ENCODE measurements at places on chromosomes 4 and X. TPM values are rescaled to one million over a fixed set of nuclear protein-coding genes. Genes with fewer than 3 reads are reported as not detected.

EGFL6 gene
- not detected for polyA plus RNA-seq

- no peak for DNase-seq
Measured at GRCh38 chrX:17635231-17635630, 102.1 kb upstream of the SCML1 start.

- no peak for DNase-seq
Measured at GRCh38 chr4:158754385-158755180, 14.2 kb upstream of the FNIP2 start.

DNA sequence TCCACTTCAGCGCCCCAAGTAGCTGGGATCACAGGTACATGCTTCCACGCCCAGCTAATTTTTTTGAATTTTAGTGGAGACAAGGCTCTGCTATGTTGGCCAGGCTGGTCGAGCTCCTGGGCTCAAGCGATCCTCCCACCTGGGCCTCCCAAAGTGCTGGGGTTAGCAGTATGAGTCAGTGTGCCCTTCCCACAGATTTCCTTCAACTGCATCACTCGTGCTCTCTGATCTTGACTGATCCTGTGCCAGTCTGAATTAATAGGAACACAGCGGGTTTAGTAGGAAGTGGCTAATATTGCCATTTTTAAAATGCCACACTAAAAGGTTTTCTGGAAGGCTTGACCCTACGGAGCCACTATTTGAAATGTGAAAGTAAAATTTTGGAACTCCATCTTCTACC is 4.3 kb upstream of the SHROOM2 start:
- no peak for DNase-seq

PDHA2 gene
- not detected for polyA plus RNA-seq

GRCh38 chrX:41919870-41920269 is 3.5 kb downstream of the CASK start:
- no peak for DNase-seq

DNA sequence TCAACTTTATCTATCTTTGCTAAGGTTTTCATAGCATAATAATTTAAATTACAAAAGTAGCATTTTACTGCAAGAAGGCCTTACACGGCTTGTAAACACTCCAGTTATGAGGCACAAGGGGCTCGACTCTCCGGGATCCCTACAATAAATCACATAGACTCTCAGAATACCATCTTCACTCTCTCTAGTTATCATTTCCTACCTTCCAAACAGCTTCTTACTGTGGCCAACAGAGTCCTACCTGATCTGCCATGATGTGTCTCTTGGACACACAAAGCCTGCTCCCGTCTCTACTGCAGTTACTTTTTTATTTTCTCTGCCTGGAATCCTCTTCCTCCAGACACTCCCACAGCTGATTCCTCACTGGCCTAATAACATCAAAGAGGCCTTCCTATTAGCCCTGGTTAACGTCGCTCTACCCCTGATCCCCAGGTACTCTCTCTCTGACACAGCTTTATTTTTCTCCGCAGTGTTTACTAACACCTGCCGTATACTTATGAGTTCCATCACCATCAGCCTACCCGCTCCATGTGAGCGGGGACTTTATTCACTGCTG is 559.6 kb upstream of the DIPK2B start:
- no peak for DNase-seq

STARD8 gene
- polyA plus RNA-seq, result 25.8 TPM

DNA sequence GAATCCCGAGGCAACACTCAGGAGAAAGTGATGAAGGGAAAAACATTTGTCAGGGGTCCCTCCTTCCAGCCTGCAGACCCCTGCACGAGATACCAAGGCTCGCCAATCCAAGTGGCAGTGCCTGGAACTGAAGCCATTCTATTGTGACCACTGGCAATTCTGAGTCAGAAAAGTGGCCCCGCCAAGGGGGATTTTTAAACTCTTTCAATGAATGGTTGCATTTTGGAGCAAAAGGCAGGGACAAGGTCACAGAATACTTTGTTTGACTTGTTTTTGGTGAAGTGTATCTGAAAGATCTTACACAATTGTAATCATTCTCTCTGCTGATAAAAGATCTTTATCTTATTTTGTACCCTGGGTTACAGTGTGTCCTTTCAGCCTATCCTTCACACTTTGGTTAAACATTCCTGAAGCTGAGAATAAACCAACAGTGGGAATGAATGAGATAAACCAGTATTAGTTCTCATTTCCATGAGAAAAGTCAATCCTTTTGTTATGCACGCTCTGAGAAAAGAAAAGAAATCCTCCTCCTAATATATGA is 115.9 kb upstream of the PDLIM3 start:
- no peak for DNase-seq

FHIP1A gene
- polyA plus RNA-seq, result 0.51 TPM

DNA sequence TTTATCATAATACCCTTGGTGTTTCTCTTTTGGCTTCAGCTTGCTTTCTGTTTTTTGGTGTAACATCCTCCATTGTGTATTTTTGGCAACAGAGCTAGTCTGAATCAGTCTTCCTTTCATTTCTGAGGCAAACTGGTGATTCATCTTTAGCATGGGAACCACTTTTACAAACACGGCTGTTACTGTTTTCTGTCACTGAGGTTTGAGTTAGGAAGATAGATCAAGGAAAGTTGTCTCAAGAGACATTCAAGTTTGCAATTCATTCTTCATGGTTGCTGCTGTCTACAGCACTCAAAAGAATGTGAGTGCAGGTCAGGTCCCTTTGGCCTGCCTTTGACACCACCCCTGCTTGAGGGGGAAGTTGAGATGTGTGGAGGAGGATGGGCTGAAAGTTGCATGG is 36.3 kb downstream of the IL21 start:
- DNase-seq, result no peak

- no peak for DNase-seq
Measured at GRCh38 chrX:130772776-130773143, 130.2 kb downstream of the ENOX2 start.

DNA sequence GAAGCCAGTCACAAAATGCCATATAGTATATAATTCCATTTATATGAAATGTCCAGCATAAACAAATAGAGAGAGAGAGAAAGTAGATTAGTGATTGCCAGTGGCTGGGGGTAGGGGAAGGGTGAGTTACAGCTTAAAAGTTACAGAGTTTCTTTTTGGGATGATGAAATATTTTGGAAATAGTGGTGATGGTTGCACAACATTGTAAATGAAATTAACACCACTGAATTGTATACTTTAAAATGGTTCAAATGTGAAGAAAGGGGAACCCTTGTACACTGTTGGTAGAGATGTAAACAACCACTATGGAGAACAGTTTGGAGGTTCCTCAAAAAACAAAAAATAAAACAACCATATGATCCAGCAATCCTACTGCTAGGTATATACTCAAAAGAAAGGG is 131.2 kb upstream of the GPC4 start:
- no peak for DNase-seq

DNA sequence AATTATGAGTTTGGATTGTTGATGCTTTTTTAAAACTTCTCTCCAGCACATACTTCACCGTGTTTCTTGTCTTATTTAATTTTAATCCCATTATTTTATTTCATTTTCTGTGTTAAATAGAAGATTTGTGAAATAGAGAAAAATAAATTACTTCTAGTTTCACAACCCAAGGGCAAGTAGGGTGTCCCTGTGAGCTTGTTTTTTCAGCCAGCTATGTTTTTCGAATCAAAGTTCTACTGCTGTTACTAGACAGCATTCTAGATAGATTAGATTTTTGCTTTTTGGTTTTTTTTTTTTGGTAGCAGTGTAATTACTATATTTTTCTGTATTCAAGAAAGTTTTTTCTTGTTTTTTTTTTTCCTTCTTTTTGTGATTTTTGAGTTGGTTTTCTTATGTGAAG is 59.9 kb downstream of the RBPJ start:
- DNase-seq, result no peak

NDST4 gene
- not detected for polyA plus RNA-seq

- DNase-seq, result no peak
Measured at GRCh38 chrX:82224961-82225360, 1023.1 kb downstream of the SH3BGRL start.

DNA sequence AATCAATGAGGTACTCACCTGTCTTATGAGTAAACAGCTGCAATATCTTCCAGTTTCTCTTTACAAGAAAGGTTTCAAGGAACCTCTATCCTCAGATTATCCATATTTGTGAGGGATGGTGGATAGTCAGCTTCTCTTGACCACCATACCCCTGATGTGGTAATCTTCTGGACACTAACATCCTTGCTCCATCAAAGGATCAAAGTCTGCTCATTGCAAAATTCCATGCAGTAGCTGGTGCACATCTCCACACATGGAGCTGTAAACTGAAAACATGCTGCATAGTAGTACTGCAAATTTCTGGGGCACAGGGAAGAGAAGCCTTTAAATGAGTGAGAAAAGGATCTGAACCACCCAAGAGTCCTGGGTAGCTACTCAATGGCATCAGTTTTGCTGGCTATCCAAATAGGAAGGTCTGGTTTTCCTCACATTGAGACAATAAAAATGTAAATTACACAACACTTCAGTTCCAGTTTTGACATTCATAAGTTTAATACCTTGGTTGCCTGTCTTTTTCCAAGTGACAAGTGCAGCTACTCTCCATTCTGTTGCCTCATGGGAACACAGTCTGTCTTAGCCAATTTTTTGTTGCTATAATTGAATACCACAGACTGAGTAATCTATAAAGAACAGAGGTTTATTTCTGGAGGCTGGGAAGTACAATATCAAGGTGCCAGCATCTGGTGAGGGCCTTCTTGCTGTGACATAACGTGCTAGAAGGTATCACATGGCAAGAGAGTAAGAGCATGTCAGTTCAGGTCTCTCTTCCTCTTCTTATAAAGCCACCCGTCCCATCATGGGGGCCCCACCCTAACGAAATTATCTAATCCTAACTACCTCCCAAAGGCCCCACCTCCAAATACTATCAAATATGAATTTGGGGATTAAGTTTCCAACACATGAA is 34.4 kb upstream of the ARHGEF6 start:
- DNase-seq, result no peak

ATP1B4 gene
- 0.26 TPM for polyA plus RNA-seq

DNA sequence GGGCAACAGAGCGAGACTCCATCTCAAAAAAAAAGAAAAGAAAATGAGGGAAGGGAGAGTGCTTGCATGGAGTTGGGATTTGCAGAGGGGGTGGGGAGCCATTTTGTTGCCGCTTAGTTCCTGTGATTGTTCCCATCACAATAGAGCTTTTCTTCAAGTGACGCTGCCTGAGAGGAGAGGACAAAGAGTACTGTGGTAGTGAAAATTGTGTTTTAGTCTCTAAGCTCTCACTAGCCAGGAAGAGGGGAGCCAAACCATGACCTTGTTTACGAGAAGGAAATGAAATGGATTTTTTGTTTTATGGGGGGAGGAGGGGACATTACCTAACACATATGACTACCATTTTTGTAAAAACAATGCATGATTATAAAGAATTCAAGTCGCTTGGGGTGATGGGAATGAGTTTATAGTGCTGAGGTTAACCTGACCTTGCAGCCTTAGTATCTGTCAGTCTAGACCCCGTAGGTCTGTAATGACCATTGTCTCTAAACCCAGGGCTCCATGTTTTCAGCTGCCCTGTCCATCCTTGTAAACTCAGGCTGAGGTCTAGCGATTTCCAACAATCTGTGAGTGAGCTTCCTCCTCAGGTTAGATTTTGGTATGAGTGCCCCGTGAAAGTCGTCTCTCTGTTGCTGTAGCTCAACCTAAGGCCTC is 18.8 kb downstream of the SRD5A3 start:
- DNase-seq, result no peak

- no peak for DNase-seq
Measured at GRCh38 chr4:102386966-102387365, 41.7 kb upstream of the SLC39A8 start.

CT45A10 gene
- polyA plus RNA-seq, result not detected

- no peak for DNase-seq
Measured at GRCh38 chr4:182170417-182170935, 72.7 kb upstream of the TENM3 start.

DNA sequence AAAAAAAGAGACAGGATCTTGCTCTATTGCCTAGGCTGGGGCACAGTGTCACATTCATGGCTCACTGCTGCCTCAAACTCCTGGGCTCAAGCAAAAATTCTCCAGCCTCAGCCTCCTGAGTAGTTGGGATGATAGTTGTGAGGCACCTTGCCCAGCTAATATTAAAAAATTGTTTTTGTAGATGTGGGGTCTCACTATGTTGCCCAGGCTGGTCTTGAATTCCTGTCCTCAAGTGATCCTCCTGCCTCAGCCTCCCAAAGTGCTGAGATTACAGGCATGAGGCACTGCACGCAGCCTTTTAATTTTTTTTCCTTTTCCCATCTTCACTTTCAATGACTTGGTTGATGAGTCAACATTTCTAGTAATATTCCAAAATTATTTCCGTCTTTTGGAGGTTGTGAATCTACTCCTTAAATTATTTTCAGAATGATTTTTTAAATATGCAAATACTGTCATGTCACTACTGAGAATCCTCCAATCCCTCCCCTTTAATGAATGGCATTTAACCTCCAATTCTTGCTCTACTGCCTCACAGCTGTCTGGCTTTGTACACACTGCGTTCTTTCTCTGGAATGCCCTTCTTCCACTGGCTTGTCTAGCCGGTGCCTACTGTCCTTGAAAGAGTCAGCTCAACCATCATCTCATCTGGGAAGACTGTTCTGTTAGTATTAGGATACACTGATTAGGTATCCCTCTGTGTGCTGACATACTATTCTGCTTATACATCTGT is 27.5 kb upstream of the DCTD start:
- no peak for DNase-seq

- no peak for DNase-seq
Measured at GRCh38 chr4:64781737-64782326, 372.6 kb upstream of the TECRL start.

DNA sequence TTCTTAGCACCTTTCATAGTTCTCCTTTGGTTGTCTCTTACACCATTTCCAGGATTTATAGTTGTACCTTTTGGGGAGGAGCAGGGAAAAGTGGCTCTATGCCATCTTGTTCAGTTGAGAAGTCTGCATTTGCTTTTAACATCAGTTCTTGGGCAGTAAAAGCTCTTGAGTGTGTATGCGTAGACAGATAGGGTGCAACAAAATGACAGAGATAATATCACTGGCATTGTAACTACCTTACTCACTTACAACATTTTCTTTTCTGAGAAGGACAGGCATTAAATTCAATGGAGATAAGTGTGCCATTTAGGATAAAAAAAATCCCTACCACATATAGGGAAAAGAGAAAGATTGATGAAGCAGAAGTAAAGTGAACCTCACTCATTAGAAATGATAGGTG is 38.9 kb downstream of the ADGRG4 start:
- no peak for DNase-seq
